ENCODE measurements at places on chromosomes 2 and 18. TPM values are rescaled to one million over a fixed set of nuclear protein-coding genes. Genes with fewer than 3 reads are reported as not detected.

The INHBB gene
- 0.12 TPM for polyA plus RNA-seq

GRCh38 chr2:215749092-215749957 is 264.0 kb downstream of the MREG start:
- DNase-seq: peak; percentile 89

The AGXT gene
- polyA plus RNA-seq: 0.18 TPM

The KHK gene
- 4.6 TPM for polyA plus RNA-seq

DNA sequence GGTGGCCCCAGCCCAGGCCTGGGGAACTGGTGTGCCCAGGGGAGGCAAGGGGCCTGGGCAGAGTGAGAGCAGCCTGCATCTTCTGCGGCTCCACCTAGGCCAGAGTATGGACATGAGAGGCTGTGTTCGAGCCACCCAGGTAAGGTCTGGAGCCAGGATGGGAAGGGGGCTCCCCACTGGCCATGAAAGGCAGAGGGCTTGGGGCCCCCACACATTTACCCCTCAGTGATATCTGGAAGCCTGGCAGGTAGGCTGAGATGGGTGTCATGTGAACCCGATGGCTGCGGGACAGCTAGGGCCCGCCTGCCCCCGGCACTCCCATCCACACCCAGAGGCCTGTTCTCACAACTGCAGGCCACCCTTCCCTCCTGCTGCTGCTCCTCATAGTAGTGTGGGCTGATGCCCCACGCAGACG is 13.2 kb downstream of the ADRA2B start:
- DNase-seq: no peak

Measured in right lung (tissue), 10 donors.